Effector memory CD4-positive, alpha-beta T cell (primary cell): ENCODE measurements at places on chromosomes 6 and 20.

DNA sequence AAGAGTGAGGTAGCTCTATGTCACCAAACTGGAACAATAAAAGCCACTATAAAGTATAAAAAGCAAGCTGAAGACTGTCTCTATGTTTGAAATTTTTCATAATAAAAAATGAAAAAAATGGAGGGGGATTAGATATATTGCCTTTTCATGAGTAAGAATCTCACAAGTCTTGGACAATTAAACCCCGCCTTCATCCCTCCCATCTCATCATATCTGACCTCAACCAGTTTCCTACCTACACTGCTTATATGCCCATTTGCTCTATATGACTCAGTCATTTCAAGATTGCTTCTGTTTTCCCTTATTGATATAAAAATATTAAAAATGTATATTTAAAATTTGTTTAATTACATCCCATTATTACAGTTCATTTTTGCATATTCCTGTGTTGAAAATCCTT lies 2.9 kb upstream of the TRIM39 start:
- no peak for DNase-seq

- DNase-seq = no peak
Observed at GRCh38 chr6:131867744-131868143, 59.9 kb downstream of the ENPP1 start.

- no peak for DNase-seq
Observed at GRCh38 chr20:31758991-31759390, 19.9 kb downstream of the TPX2 start.

- no peak for DNase-seq
Observed at GRCh38 chr6:69631552-69632346, 165.1 kb downstream of the LMBRD1 start.

- no peak for DNase-seq
Observed at GRCh38 chr20:13533946-13534345, 104.8 kb downstream of the TASP1 start.

DNA sequence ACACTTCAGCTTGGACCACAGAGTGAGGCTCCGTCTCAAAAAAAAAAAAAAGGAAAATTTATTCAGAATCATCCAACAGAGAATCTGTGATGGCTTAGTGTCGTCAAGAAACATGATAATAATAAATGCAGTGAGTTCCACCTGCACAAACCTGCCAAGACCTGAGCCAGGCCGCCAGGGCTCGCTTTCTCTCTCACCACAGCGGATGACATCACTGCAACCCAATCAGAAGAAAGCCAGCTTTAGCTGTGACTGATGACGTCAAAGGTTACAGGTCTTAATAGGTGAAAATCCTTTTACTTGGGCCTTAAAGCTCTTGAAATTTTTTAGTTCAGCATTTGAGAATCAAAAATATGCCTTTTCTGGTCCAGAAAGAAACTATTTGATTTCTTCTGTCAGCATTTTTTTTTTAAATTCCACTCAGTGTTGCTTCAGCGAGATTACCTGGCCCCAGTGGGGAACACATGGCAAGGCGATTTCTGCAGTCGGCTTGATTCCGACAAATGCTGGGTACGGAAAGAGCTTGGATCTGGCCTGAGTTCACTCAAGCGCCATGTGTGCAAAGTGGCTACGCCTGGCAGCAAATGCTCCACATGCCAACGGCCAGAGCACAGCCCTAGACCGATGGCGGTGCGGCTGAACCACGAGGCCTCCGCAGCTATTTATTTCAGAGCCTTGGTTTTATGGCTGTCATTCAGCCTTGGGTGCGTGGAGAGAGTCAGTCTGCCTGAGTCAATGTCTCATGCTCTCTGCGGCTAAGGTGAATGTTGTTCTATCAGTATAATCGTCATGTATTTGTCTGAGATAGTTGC lies 105.7 kb upstream of the QKI start:
- no peak for DNase-seq

GRCh38 chr20:58457083-58457695 lies 58.0 kb downstream of the APCDD1L start:
- no peak for DNase-seq

DNA sequence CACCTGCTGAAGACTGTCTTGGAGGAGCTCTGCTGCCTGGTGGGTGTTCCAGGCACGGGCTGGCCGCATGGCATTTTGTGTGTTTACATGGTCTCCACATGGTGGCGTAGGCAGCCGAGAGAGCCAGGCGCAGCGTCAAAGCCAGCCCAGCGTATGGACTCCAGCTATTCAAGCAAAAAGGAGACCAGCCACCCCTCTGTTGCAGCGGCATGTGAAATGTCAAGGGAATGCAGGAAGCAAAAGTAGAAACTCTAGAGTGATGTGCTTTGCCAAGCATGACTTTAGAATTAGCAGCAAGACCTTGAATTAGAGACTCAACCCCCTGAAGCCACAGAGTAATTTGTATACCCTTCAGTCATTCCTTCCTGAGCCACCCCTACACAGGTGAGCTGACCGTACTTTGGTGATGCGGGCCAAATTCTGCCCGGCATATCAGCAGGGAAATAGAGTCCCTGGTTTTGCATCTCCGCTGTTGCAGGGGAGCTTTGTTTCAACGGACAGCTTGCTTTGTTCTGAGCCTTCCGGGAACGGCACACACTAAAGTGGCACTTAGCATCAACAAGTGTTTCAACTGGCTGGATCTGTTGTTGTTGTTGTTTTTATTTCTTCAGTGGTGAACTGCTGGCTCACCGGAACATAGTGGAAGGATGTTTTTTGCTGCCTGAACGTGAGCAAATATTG lies 48.5 kb downstream of the FNDC1 start:
- DNase-seq = no peak

- DNase-seq = no peak
Observed at GRCh38 chr6:69732045-69732444, 64.8 kb downstream of the LMBRD1 start.
